ENCODE measurements at places on chromosomes 2 and 18.

DNA sequence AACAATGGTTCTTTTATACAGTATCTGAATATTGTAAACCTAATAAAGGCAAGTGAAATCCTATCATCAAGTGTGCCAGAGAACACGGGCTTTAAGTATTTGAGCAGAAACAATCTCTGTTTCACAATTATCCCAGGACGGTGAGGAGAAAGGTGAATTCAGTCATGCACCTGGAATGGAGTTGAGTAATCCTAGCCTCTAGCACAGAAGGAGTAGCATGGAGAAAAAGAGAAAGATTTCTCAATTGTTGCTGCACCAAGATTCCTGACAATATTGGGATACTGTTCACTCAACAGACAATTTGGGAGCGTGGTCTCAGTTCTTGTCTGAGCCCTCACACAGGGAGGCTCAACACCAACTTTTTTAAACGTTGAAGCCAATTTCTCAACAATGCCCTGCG, 510.6 kb downstream of the SOX11 start:
- DNase-seq, result no peak

DNA sequence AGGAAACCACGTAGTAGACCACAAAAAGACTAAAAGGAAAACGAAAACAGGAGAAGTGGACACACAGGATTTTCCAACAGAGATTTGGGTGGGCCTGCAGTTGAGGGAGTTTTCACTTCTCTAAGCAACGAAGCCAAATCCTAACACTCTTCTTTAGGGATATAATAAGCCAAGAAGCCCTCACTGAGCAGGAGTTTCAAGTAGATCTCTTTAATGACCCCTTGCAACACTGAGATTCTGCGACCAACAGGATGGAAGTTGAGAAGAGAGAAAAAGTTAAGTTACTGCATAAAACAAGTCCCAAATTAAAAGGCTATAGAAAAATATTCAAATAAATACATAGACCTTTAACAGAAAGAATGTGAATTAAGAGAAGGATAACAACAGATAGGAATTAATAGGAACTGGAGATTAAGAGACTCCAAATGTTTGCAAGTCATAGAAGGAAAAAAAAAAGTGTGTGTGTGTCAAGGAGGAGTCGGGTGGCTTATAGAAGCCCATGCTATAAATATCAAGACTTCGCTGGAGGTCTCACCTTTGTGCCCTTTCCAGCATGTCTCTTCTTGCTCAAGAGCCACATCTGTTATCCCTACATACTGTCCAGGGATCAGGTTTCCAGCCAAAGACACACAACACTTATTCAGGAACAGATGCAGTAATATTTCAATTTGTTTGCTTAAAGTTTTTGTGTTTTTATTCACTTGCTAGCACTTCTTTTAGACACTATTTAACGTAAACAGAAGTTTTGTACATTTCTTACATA, 69.4 kb upstream of the ARHGAP28 start:
- DNase-seq, result no peak

DNA sequence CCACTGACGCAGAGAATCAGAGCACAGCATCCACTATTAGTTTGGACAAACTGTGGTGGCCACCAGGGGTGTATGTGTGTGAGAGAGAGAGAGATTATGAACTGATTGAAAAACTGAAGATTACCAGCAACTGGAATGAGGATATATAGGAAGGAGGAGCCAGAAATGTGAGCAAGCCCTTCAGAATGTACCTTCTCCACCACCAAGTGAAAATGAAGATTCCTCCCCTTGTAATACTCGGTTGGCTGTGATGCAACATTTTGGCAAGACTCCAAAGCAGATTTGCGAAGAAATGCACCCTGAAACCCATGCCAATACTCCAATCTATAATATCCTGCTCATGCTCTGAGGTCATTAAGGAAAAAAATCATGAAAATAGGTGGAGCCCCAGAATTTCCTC, 121.2 kb upstream of the SLC35G4 start:
- DNase-seq, result no peak

DNA sequence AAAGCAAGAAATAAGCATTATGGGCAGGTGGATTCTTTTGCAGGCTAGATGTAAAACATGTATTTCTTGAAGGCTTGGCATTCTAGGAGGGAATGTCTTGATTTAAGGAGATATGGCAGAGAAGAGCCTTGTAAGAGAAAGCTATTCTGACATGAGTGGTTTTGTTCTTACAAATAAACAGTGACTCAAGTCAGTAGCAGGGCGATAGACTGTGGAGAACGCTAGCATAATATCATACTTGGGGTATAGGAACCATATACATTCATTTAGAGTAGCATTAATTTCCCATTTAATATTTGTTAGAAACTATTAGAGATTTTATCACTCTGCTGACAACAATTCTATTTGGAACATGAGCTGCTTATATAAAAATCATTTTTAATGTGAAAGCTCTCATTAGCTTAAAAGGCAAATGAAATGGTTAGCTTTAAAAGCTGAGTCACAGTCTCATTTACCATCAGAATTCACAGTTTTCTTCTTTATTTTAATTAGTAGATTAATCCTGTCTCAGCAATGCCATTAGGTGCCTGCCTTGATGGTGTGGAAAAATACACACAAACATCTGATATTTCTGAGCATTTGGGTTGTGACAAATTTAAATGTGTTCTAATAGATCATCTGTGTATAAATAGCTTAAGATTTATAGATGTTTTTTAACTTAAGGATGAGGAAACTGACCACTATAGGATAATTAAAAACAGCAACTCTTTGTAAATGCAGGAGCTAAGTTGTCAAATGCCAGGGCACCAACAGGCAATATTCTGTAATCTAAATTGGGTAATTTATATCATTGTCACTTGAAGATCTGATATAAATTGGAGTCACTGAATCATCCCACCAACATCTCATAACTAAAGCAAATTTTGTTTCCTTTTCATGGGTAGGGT, 276.7 kb downstream of the PLCL1 start:
- no peak for DNase-seq

- no peak for DNase-seq
Measured at GRCh38 chr2:148602885-148603561, 41.5 kb upstream of the EPC2 start.

DNA sequence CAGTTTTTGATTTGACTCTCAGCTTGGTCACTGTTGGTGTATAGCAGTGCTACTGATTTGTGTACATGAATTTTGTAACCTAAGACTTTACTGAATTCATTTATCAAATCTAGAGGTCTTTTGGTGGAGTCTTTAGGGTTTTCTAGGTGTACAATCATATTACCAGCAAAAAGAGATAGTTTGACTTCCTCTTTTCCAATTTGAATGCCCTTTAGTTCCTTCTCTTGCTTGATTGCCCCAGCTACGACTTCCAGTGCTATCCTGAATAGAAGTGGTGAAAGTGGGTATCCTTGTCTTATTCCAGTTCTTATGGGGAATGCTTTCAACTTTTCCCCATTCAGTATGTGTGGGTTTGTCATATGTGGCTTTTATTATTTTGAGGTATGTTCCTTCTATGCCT, 312.9 kb upstream of the REV1 start:
- DNase-seq, result no peak

DNA sequence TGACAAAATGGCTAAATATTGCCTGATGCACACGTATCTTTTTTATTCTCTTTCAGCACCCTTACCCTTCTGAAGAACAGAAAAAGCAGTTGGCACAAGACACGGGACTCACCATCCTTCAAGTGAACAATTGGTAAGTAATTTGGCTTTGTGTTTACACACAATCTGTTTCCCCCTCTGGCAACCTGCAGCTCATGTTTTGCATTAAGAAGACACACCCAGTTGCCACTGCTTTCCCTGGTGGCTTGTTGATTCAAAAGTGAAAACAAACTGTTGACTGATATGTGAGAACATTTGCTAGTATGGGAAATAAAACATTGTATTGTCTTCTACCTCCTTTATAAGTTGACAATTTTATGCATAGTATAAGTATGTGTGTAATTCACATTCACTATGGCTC, 113.0 kb downstream of the MEIS1 start:
- DNase-seq, result no peak

DNA sequence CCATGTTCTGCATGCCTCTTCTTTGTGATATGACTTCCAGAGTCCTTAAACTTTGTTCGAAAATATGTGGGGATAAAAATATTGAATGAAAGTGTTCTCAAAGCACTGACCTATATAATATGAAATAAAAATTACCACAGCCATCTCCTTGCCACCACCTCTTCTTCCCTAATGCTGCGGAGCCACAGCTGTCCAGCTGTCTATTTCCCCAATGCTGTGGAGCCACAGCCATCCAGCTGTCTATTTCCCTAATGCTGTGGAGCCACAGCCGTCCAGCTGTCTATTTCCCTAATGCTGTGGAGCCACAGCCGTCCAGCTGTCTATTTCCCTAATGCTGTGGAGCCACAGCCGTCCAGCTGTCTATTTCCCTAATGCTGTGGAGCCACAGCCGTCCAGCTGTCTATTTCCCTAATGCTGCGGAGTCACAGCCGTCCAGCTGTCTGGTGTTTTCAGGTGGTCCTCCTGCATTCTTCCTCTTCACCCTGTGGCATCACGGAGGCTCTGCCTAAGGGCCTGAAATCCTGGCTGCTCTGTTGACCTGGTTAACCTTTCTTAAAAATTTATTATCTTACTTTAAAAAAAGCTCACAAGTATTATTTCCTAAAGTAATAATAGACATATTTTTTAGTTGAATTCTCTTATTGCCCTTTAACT, 266.1 kb upstream of the MEX3C start:
- DNase-seq, result no peak

DNA sequence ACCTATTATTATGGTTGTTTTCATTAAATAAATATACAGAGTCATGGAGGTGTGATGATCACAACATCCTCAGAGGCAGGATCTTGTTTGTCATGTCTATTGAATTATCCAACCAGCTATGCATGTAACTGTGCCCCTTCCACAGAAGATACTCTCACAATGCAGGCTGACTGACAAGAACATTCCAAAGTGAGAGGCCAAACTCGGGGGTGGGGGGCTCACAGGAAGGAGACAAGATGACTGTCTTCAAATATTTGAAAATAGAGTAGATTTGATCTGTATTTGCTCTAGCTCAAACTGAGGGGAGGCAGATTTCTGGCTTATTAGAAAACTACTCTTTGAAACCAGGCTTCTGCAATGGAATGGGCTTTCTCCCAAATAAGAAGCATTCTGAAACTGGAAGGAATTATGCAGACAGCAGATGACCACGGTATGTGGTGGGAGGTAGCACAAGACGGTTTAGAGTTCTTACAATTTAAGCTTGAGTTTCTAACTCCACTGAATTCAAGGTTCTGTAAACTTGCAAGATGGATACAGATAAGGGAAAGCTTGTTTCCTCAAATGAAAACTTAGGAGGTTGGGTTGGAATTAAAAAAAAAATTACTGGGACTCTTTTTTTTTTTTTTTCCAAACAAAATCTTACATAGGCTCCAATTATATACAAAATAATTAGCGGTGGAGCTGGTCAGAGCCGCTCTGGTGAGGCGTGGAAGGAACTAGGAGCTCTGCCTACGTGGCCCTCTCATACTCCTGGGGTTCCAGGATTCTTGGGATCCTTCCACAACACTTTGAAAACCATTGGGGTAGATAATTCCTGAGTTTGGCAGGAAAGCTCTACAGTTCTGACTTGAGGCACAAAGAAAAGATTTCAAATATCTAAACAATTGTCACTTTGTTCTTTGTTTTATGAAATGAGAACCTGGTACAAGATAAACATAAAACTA, 79.3 kb downstream of the PLA2R1 start:
- DNase-seq, result no peak

DNA sequence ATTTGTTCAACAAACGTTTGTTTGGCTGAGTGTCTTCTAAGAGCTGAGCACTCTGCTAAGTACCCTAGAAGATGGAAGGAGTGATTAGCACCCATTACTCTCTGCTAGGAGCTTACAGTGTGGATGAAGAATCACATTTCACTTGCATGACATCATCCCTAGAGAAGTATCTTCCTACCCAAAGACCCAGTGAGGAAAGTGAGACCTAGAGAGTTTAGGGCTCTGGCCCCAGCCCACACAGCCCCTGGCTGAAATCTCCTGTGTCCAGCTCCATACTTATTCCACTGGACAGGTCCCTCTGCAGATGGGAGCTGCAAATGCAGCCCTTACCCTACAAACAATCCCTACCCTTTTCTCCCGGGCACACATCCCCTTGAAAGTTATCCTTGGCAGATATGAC, 26.8 kb upstream of the EPAS1 start:
- DNase-seq, result no peak

GRCh38 chr2:170817093-170818035, 677 bp downstream of the GAD1 start:
- no peak for DNase-seq

All from CD4-positive, alpha-beta T cell treated with Interleukin-15 for 4 hours (primary cell).